ENCODE measurements at places on chromosomes 11 and 22.

- DNase-seq, result no peak
These were observed 83.9 kb downstream of the GALNT18 start for GRCh38 chr11:11537871-11538270.

DNA sequence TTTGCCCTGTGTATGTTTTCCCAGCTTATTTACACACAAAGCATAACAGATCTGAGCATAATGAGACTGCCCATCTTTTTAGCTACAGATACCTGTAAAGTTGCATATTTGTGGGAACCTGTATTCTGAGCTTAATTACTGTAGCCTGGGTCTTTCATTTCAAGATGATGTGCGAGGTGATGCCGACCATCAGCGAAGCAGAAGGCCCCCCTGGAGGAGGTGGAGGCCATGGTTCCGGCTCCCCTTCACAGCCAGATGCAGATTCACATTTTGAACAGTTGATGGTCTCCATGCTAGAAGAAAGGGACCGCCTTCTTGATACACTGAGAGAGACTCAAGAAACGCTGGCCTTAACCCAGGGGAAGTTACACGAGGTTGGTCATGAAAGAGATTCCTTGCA is 1.5 kb downstream of the PPFIA1 start:
- DNase-seq, result no peak

DNA sequence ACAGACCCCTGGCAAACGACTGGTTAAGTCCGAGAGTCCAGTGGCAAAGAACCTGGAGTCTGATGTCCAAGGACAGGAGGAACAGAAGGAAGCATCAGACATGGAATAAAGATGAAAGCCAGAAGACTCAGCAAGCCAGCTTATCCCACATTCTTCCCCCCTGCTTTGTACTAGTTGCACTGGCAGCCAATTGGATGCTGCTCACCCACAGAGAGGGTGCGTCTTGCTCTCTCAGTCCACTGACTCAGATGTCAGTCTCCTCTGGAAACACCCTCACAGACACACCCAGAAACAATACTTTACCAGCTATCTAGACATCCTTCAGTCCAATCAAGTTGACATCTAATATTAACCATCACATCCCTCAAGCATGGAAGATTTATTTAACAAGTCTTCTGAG is 1265.8 kb upstream of the CNTN5 start:
- DNase-seq, result no peak

DNA sequence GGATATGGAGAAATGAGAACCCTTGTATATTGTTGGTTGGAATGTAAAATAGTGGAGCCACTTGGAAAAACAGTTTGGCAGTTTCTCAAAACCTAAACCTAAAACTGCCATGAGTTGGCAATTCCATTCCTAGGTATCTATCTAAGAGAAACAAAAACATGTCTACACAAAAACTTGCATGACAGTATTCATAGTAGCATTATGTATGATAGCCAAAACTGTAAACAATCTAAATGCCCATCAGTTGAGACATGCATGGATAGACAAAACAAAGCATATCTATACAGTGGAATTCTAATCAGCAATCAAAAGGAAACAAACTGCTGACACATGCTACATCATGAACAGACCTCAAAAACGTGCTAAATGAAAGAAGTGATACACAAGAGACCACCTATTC is 34.9 kb downstream of the TRAF6 start:
- DNase-seq, result no peak

- peak; percentile 51 for DNase-seq
These were observed 41.0 kb upstream of the APLNR start for GRCh38 chr11:57277845-57278720.

GRCh38 chr11:26297189-26297975 is 34.5 kb upstream of the ANO3 start:
- DNase-seq, result peak; percentile 55

DNA sequence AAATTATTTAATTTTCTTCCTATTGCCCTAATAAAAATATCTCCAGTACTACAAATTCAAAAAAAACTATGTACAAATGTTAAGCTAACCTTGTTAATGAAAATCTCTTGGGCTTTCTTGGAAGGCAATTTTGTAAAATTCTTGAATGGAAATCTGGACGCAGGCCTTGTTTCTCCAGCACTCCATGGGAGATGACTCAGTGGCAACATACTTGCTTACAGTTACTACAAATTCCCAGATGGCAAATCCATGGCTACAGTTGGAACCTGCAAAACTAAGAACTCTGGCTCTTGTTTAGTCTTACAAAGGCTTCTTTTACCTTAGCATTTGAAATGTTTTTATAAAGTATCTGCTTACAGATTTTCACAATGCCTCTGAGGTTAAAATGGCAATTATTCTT is 725.2 kb downstream of the DLG2 start:
- no peak for DNase-seq

- DNase-seq, result no peak
These were observed 151.9 kb downstream of the LDLRAD3 start for GRCh38 chr11:36095716-36096115.

All from KBM-7 (cell line).